ENCODE measurements at places on chromosomes 7 and 10. TPM values are rescaled to one million over a fixed set of nuclear protein-coding genes. Genes with fewer than 3 reads are reported as not detected.

Gene SFTPA1
- total RNA-seq = not detected

Gene LANCL2
- 22.8 TPM for total RNA-seq

Gene OR2A7
- not detected for total RNA-seq

Gene ABCB1
- 2.0 TPM for total RNA-seq

Gene RNF133
- 0.28 TPM for total RNA-seq

Gene TMEM225B
- total RNA-seq = 0.85 TPM

Gene ANKMY2
- total RNA-seq = 25.5 TPM

Gene TFEC
- total RNA-seq = not detected

Gene GSTO2
- total RNA-seq = 2.3 TPM

Gene PAX4
- not detected for total RNA-seq

Gene PTN
- total RNA-seq = 8.2 TPM

Gene AVPI1
- 15.3 TPM for total RNA-seq

Gene MMP21
- not detected for total RNA-seq

Gene PTF1A
- total RNA-seq = not detected
